Activated CD8-positive, alpha-beta memory T cell treated with anti-CD3 and anti-CD28 coated beads for 1 hour (primary cell): ENCODE measurements at places on chromosomes 5 and 9.

DNA sequence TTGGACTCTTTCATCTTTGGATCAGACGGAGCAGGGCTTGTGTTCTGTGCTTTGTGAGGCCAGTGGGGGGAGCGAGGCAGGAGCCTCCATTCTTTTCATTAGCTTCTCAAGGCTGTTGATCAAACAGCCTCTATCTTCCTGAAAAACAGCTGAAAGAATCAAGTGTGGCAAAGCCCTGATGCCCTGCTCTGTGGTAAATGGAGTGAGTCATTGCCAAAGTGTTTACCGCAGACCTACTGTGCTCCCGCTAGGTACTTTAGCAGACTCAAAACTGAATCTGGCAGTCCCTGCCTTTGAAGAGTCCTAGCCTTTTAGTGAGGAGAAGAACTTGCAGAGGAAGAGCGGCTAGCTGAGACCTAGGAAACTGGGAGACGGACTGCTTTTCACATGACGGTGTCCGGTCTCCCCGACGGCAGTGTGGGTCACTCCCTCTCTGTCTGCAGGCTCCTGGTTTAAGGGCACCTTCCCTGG lies 3.3 kb downstream of the ANKRD33B start:
- no peak for DNase-seq

DNA sequence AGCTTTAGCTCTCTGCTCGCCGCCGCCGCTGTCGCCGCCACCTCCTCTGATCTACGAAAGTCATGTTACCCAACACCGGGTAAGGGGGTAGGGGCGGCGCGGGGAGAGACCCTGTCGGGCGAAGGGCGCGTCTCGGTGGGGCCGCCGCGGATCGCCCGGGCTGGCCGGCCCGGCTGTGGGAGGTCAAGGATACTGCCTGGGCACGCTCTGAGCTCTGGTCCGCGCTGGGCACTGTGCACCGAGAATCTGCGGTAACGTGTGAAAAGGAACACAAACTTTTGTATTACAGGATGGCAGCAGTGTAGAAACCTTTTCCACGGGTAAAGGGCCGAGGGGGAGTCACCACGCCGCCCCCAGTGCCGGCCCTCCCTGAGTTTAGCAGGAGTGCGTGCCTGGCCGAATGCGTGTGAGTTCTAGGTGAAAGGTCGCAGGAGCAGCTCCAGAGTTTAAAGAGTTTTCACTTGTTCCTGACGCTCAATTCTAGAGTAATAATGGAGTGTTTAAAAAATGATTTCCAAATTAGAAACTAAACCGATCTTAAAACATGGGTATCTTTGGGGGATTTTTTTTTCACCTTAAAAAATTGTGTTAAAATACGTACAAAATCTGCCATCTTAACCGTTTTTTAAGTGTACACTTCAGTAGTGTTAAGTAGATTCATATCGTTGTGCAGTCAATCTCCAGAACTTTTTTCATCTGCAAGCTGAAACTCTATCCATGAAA lies at the start of gene HSDL2:
Gene HSDL2, plus strand, starts transcription at position 7 of the 723 bp plus-strand sequence. Its CDS starts 56 bp downstream, at position 63.
- DNase-seq, result no peak

DNA sequence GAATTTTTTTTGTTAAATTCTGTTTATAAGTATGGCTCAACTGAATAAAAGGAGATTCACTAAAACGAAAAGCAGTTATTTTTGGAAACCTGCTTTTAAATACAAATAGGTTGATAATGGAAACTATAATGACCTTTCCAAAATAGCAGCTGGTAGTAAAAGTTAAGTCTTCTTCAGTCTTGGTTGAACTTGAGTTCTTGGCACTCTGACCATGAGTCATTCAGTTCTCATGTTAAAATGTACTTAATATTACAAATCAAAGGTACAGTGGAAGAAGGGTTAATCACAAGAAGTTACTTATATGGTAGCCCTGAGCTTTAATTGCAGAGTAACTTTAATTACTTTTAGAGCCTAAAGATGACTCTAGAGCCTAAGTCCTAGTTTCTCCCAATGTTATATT lies 62.1 kb downstream of the KLF9 start:
- DNase-seq, result no peak

- DNase-seq, result no peak
Measured at GRCh38 chr9:108750661-108751215, 105.0 kb downstream of the ACTL7B start.

DNA sequence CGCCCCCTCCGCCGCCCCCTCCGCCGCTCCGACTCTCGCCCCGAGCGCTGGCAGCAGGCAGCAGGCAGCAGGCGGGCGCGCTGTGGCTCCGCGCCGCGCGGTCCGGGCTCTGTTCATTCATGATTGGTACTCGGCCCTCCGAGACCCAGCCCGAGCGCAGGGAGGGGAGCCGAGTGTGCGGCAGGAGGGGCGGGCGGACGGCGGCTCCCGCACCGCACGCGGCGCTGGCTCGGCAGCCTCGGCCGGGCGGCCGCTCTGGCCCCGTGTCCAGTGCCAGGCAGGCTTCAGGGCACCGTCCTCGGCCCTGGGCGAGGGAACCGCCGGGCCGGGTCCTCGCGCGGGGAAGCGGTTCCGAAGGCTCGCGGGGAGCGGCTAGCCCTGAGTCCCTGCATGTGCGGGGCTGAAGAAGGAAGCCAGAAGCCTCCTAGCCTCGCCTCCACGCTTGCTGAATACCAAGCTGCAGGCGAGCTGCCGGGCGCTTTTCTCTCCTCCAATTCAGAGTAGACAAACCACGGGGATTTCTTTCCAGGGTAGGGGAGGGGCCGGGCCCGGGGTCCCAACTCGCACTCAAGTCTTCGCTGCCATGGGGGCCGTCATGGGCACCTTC lies at the start of gene KCNIP1:
Gene KCNIP1, plus strand, starts transcription at position 31 of the 607 bp plus-strand sequence.
- no peak for DNase-seq

GRCh38 chr5:76545184-76545583 lies 78.0 kb downstream of the F2RL2 start:
- no peak for DNase-seq

DNA sequence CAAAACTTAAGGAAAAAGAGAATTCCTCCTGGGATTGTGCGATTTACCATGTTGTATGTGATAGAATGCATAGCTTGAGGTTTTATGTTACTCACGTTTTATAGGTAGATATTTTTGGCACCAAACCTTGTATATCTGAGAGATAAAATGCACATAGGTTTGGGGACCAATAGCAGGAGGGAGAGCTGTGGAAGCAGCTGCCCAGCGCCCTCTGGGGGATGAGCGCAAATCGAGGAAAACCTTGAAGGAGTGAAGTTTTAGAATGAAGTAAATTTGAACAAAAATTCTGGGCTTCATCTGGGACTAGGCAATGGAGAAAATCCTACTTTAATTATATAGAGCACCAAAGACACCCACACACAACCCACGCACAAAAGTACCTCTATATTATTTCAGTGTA lies 197.0 kb downstream of the ADCY2 start:
- no peak for DNase-seq

GRCh38 chr9:109101202-109101595 lies 18.5 kb downstream of the TMEM245 start:
- DNase-seq, result no peak

GRCh38 chr5:14977058-14977685 lies 105.6 kb upstream of the ANKH start:
- DNase-seq, result no peak

DNA sequence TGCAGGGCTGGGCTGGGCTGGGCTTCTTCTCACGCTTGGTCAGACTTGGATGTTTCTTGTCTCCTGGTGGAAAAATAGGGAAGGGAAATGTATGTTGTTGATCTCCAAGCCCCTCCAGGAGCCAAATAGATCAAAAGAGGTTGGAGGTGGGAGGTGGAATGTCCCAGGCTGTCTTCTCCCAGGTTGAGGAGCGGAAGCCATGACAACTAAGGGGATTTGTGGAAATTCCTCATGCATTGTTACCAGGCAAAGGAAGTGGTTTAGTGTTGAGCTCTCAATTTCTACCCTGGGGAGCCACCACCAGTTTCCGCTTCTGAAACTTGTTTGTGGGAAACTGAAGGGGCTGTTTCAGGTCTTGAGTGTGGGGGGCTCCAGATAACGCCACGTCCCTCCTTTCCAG lies 79.0 kb downstream of the SPRY4 start:
- no peak for DNase-seq

- no peak for DNase-seq
Measured at GRCh38 chr9:18739127-18739526, 265.2 kb downstream of the ADAMTSL1 start.

GRCh38 chr5:170731052-170731451 lies 52.5 kb upstream of the GABRP start:
- DNase-seq, result no peak
